ENCODE measurements at places on chromosomes 11 and 22. TPM values are rescaled to one million over a fixed set of nuclear protein-coding genes. Genes with fewer than 3 reads are reported as not detected.

STX5 gene
- total RNA-seq = 71.0 TPM

CYTH4 gene
- not detected for total RNA-seq

TRIM48 gene
- total RNA-seq = not detected

MFNG gene
- 1.5 TPM for total RNA-seq

CARD16 gene
- total RNA-seq = 1.5 TPM

SOX6 gene
- total RNA-seq = 13.4 TPM

CCND1 gene
- 183 TPM for total RNA-seq

OR9I1 gene
- not detected for total RNA-seq

PKP3 gene
- total RNA-seq = 0.40 TPM

LRRC10B gene
- not detected for total RNA-seq

MCM5 gene
- 26.4 TPM for total RNA-seq

APOBEC3A gene
- not detected for total RNA-seq

C22orf15 gene
- not detected for total RNA-seq

ATG16L2 gene
- 17.1 TPM for total RNA-seq

TMPRSS4 gene
- not detected for total RNA-seq

DNA sequence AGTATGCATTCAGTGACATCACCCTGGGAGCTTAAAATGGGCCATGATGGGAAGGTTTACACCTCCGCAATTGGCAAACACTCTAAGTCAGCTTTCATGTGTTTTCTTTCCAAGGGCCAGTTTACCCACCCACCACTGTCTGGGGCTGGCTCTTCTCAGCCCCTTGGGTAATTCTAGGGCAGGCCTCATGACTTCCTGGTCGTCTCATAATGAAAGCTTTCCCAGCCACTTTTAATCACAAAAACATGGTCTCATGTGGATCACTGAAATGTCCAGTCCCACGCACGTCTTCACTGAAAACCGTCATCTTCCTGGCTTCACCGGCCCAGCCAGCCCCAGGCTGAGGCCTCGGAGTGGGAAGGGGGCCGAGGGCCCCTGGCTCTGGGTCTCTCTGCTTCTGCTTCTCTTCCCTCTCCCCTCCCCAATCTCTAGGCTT, 58.5 kb upstream of the ANO1 start:
- no peak overlapping the region for H3K27ac ChIP-seq
- DNase-seq = no peak
- peaks cover 10% of the 10 kb centered on the region for H3K27me3 ChIP-seq
- H3K36me3 ChIP-seq = no peaks in the 10 kb centered on the region
- peaks cover 4% of the 10 kb centered on the region for H3K4me1 ChIP-seq

DNA sequence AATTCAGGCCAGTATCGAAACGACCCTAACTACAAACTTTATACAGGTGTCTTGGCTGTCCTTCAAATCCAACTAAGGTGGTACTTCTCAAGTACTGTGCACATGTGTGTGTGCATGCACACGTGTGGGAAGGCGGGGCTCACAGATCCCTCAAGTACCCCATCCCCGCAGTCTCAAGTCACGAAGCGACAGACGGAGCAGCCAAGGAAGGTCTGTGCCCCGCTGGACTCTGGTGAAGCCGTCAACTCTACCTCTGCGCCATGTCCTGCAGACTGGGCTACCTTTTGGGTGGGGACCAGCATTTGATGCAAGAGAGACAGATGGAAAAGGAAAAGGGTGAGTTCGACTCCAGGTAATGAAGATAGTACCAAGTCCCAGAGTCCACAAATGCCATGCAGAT, 169.0 kb downstream of the CRYBB2 start:
- H3K27ac ChIP-seq = no peak overlapping the region
- H3K36me3 ChIP-seq = no peaks in the 10 kb centered on the region
- no peak overlapping the region for H3K4me3 ChIP-seq
- DNase-seq = no peak
- H3K4me1 ChIP-seq = no peaks in the 10 kb centered on the region
- H3K27me3 ChIP-seq = no peaks in the 10 kb centered on the region

GRCh38 chr11:76592961-76593360, 77.6 kb downstream of the LRRC32 start:
- H3K27ac ChIP-seq = no peak overlapping the region
- no peak overlapping the region for H3K4me3 ChIP-seq
- no peaks in the 10 kb centered on the region for H3K27me3 ChIP-seq
- peaks cover 16% of the 10 kb centered on the region for H3K4me1 ChIP-seq
- H3K36me3 ChIP-seq = no peaks in the 10 kb centered on the region
- no peak for DNase-seq

GRCh38 chr11:46293641-46294103, 16.2 kb downstream of the CREB3L1 start:
- peak overlapping the region; percentile 83 for H3K27ac ChIP-seq
- no peaks in the 10 kb centered on the region for H3K27me3 ChIP-seq
- no peak for DNase-seq
- H3K36me3 ChIP-seq = peaks cover 2% of the 10 kb centered on the region
- no peak overlapping the region for H3K4me3 ChIP-seq

- no peaks in the 10 kb centered on the region for H3K27me3 ChIP-seq
- peaks cover 23% of the 10 kb centered on the region for H3K4me1 ChIP-seq
- H3K27ac ChIP-seq = no peak overlapping the region
These were observed 56.9 kb downstream of the TNRC6B start for GRCh38 chr22:40234658-40235057.

GRCh38 chr22:33984656-33985285, 64.5 kb upstream of the LARGE1 start:
- H3K36me3 ChIP-seq = no peaks in the 10 kb centered on the region
- H3K27ac ChIP-seq = no peak overlapping the region
- no peak for DNase-seq
- H3K27me3 ChIP-seq = no peaks in the 10 kb centered on the region

DNA sequence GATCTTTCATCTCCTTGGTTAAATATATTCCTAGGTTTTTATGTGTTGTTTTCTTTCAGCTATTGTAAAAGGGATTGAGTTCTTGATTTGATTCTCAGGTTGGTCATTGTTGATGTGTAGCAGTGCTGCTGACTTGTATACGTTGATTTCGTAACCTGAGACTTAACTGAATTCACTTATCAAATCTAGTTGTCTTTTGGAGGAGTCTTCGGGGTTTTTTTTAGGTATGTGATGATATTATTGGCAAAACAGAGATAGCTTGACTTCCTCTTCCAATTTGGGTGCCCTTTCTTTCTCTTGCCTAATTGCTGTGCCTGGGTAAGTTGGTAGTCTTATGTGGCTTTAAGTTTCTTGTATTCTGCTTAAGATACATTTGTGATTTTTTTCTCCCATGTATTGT, 52.8 kb downstream of the CBL start:
- DNase-seq = no peak
- no peak overlapping the region for H3K27ac ChIP-seq
- no peaks in the 10 kb centered on the region for H3K27me3 ChIP-seq
- no peak overlapping the region for H3K4me3 ChIP-seq
- peaks cover 4% of the 10 kb centered on the region for H3K4me1 ChIP-seq

DNA sequence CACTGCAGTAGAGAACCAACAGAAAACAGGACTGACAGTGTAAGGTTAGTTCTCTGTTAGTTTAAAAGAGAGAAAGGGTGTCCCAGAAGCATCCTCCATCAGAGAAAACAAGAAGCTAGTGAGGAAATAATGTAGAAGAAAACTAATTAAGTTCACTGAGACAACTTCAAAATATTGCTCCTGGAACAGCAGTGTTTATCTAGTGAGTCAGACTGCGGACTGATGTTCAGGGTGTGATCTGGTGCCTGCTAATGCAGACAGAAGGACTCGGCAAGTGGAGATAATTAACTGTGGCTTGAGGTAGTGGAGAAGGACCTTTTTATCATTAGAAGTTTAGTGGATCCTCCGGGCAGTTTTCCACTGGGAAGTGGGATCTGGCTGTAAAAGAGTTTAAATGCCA, 55.4 kb downstream of the CDON start:
- H3K36me3 ChIP-seq = peaks cover 26% of the 10 kb centered on the region
- peak overlapping the region; percentile 31 for H3K27ac ChIP-seq
- H3K4me1 ChIP-seq = peaks cover 16% of the 10 kb centered on the region
- DNase-seq = no peak
- H3K27me3 ChIP-seq = no peaks in the 10 kb centered on the region

GRCh38 chr11:74466916-74467885, at the start of gene KCNE3:
Gene KCNE3, minus strand, starts transcription at chr11:74467549. Its CDS starts 9,986 bp downstream, at chr11:74457563.
- no peaks in the 10 kb centered on the region for H3K36me3 ChIP-seq
- H3K4me3 ChIP-seq = peak within 1 kb of the TSS; percentile 50
- DNase-seq = no peak
- H3K4me1 ChIP-seq = peaks cover 10% of the 10 kb centered on the region
- peak within 1 kb of the TSS; percentile 65 for H3K27ac ChIP-seq
- peaks cover 22% of the 10 kb centered on the region for H3K27me3 ChIP-seq

DNA sequence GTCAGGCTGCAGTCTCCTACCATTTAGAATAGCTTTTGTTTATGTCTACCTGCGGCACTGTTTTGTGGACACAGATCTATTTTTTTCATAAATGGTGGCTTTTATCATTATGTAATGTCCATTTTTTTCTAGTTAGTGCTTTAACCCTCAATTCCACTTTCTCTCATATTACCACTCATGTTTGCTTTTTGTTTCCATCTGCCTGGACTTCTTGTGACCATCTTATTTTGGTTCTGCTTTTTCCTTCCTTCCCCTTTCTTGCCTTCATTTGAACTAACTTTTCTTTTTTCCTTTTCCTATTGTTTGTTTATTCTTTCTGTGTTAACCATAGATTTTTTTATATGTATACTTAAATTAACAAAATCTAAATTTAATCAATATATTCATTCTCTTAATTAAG, 98.5 kb upstream of the SLC22A12 start:
- H3K27ac ChIP-seq = no peak overlapping the region
- no peaks in the 10 kb centered on the region for H3K4me1 ChIP-seq
- H3K36me3 ChIP-seq = no peaks in the 10 kb centered on the region
- H3K4me3 ChIP-seq = no peak overlapping the region

- no peaks in the 10 kb centered on the region for H3K27me3 ChIP-seq
- H3K27ac ChIP-seq = peak overlapping the region; percentile 39
- peaks cover 13% of the 10 kb centered on the region for H3K36me3 ChIP-seq
- peaks cover 2% of the 10 kb centered on the region for H3K4me1 ChIP-seq
These were observed 8.7 kb downstream of the SNRPD3 start for GRCh38 chr22:24564376-24565058.

DNA sequence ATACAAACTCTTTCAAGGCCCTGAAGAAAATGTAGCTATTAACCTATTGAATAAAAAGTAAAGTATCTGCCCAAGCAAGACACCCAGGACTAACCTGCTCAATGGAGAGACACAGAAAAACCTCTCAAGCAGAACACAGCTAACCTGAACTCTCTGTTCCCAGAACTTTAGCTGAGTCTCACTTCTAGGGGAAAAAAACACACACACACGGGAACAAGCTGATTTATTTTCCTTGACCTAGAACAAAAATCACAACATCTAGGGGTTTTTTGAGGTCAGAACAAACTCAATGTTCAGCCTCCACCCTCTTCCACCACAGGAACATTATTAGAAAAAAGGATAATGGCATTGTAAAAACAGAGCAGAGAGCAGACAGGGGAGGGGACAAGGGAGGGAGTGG, 121.6 kb downstream of the BBOX1 start:
- peak overlapping the region; percentile 58 for H3K27ac ChIP-seq
- H3K4me1 ChIP-seq = peaks cover 24% of the 10 kb centered on the region
- no peaks in the 10 kb centered on the region for H3K36me3 ChIP-seq
- H3K27me3 ChIP-seq = peaks cover 2% of the 10 kb centered on the region
- no peak for DNase-seq
- H3K4me3 ChIP-seq = no peak overlapping the region

- no peaks in the 10 kb centered on the region for H3K27me3 ChIP-seq
- no peak for DNase-seq
- peaks cover 56% of the 10 kb centered on the region for H3K4me1 ChIP-seq
- no peak overlapping the region for H3K4me3 ChIP-seq
- no peaks in the 10 kb centered on the region for H3K36me3 ChIP-seq
These were observed 157.0 kb downstream of the CCDC34 start for GRCh38 chr11:27205779-27206570.

- H3K27me3 ChIP-seq = peaks cover 2% of the 10 kb centered on the region
- no peak overlapping the region for H3K27ac ChIP-seq
- peaks cover 21% of the 10 kb centered on the region for H3K36me3 ChIP-seq
- H3K4me3 ChIP-seq = no peak overlapping the region
These were observed 3.6 kb upstream of the MAPK8IP1 start for GRCh38 chr11:45881708-45882368.
